ENCODE measurements at places on chromosomes 5 and 9. TPM values are rescaled to one million over a fixed set of nuclear protein-coding genes. Genes with fewer than 3 reads are reported as not detected.

The AK8 gene
- not detected for total RNA-seq

The CKMT2 gene
- total RNA-seq: not detected

The CBY3 gene
- total RNA-seq: not detected

The KIAA0825 gene
- total RNA-seq: 1.5 TPM

The IL9 gene
- total RNA-seq: not detected

The ZSWIM6 gene
- 4.4 TPM for total RNA-seq

The FIBCD1 gene
- total RNA-seq: 15.6 TPM

The OGN gene
- not detected for total RNA-seq

GRCh38 chr5:81572201-81572600 is 178.3 kb upstream of the ACOT12 start:
- no peak for DNase-seq

- no peak for DNase-seq
These were observed 404.9 kb upstream of the ADAMTS16 start for GRCh38 chr5:4735261-4735660.

DNA sequence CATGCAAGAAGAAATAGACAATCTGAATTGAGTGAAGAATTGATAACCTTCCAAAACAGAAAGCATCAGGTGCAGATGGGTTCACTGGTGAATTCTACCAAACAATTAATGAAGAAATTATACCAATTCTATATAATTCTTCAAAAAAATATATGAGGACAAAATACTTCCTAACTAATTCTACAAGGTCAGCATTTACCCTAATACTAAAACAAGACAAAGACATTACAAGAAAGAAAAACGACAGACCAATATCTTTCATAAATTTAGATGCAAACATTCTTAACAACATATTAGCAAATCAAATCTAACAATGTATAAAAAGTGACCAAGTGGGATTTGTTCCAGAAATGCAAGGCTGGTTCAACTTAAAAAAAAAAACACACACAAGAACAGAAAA is 183.9 kb downstream of the BARX1 start:
- no peak for DNase-seq

- DNase-seq: no peak
These were observed 72.4 kb downstream of the NNT start for GRCh38 chr5:43675357-43675756.

- DNase-seq: no peak
These were observed 70.7 kb upstream of the SLC25A51 start for GRCh38 chr9:37974506-37975173.

- peak; percentile 5 for DNase-seq
These were observed 35.3 kb downstream of the CPEB4 start for GRCh38 chr5:173923218-173924095.

GRCh38 chr5:154117930-154118329 is 72.6 kb upstream of the GALNT10 start:
- DNase-seq: no peak

DNA sequence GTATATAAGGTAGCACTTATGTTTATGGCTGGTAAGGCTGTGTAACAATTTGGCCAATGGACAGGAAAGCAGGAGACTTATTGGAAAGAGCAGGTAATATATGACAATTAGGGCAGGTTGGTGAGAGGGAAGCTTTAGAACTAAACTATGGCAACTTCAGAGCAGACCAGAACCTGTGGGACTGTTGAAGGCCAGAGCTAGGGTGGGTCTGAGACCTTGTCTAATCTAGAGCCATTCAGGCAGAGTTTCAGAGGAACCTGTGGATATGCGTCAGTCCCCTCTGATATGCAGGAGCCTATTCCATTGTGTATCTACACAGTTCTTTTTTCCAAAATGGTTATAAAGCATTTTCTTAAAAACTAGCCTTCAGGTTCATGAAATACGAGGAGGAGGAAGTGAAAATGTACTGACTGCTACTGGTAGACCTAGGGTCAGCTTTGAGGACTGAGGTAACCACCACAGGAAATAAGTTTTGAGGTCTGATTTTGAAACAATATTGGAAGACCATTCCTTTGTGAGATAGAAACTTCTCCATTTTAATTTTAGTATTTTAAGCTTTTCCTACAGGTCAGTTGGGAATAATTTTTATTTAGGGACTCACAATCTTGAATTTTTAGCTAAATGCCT is 37.6 kb downstream of the ELL2 start:
- no peak for DNase-seq

DNA sequence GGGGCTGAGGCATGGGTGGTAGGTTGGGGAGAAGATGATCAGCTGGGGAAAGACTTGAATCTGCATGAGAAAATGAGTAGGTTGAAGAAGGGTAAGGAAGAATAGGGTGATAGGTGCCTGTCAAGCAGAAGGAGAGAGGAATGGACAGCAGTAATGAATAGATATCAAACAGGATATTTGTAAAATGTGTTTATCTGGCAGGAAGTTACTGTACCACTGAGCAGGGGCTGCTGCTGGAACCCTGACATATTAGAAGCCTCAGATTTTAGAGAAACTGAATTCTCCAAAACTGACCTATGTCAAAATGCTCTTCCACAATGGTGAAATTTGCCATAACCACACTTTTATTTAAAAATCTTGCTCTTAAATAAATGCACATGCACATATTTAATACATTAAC is 41.0 kb downstream of the CCDC192 start:
- DNase-seq: no peak

GRCh38 chr5:97044052-97044451 is 98.4 kb downstream of the LIX1 start:
- peak; percentile 35 for DNase-seq

DNA sequence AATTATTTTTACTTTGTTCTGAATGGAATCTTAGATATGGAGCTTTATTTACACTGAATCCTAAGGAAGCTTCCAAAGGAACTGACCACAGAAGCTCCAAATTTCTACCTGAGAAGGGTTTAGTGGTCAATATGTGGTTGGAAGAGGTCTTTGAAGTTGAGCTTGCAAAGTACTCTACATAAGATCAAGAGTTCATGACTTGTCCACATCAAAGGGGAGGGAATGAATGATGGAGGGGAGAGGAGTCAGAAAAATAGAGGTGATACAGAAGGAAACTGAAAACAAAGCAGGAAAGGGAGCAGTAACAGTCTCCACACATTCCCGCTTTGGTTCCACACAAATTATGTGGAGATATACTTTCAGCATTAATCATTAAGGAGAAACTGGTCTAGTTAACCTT is 450.9 kb downstream of the HINT1 start:
- no peak for DNase-seq

- no peak for DNase-seq
These were observed 15.6 kb downstream of the PRRC2B start for GRCh38 chr9:131409458-131409992.

- no peak for DNase-seq
These were observed 68.6 kb downstream of the TMEM252 start for GRCh38 chr9:68472119-68472518.

DNA sequence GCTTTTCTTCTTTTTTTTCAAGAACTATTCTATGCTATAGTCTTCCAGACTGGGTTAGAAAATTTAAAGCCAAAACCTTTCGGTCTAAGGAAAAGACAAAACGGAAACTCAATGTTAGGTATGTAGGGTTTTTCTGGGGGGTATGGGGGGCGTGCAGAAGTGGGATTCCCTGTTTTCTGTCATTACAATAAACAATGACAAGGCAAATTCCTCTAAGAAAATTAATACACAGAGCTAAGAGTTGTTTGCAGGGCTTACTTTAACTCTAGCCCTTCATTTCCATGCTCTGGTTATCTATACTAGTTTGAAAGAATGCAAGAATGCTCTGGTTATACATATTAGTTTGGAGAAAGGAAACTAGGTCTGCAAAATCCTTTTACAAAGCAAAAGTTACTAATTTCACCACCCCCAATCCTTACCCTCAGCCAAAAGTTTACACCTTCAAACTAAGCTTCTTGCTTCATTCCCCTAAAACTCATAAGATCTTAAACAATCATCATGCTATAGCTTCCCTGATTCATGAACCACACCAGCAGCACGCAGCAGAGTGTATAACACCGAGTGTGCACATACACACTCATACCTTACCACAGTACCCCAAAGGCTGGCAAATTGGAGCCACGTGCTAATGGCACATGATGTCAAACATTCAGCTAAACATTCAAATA is 89.1 kb upstream of the NR5A1 start:
- no peak for DNase-seq

GRCh38 chr5:127429928-127430327 is 87.5 kb upstream of the PRRC1 start:
- DNase-seq: no peak

GRCh38 chr9:84305497-84306131 is 34.9 kb downstream of the SLC28A3 start:
- DNase-seq: no peak

DNA sequence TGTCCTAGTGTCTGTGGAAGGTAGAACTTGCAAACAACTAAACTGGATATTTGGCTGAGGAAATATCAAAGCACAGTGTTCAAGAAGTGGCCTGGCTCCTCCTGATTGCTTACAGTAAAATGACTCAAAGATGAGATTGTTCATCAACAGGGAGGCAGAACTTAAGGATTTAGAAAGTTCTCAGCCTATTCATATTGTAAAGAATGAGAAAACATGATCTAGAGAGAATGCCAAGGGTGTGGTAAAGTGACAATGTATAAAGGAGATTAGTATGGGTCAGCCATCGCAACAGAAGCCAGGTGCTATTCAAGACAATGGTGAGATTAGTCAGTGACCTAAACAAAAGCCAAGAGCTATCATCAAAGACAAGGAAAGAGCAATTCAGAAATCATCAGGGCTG is 372.3 kb downstream of the SPOCK1 start:
- DNase-seq: no peak

DNA sequence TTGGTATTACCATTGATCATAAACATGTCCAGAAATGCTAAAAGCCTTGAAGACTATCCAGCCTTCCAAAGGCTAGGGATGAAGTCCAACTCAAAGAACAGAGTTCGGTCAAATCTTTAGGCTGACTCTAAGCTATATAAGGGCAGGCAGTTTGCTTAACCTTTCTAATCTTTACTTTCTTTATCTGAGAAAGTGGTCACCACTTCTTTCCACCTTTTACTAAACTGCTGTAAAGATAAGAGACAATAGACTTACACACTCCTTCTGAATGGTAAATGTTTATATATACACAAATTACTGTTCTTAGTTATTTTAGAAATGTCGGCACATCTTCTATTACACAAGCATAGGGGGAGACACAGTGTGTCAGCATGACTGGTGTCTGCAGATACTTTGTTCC is 100.4 kb downstream of the NREP start:
- no peak for DNase-seq

- DNase-seq: no peak
These were observed 9.4 kb upstream of the GABRA6 start for GRCh38 chr5:161676103-161676502.

All from RPMI7951 (cell line).